ENCODE measurements at places on chromosomes 5 and 9.

- DNase-seq, result peak; percentile 14
Observed at GRCh38 chr9:17757816-17758215, 178.9 kb downstream of the SH3GL2 start.

DNA sequence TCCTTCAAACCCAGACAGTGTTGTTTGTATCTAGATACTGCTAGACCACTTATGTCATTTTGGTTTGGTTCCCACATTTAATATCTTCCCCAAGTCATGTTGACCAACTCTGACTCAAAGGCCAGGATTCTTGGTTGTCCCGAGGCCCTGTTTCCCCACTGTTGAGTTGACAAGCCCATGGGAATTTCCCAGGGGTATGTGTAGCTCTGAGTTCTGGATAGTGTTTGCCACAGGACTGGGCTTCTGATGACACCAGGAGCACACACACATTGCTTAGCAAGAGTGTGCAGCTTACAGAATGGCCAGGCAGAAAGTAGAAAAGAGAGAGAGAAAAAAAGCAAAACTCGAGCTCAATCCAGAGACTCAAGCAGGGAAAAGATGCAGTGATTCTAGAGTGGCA, 214.4 kb downstream of the NXNL2 start:
- no peak for DNase-seq

- DNase-seq, result peak; percentile 81
Observed at GRCh38 chr9:120875954-120876841, 790 bp downstream of the PHF19 start.

DNA sequence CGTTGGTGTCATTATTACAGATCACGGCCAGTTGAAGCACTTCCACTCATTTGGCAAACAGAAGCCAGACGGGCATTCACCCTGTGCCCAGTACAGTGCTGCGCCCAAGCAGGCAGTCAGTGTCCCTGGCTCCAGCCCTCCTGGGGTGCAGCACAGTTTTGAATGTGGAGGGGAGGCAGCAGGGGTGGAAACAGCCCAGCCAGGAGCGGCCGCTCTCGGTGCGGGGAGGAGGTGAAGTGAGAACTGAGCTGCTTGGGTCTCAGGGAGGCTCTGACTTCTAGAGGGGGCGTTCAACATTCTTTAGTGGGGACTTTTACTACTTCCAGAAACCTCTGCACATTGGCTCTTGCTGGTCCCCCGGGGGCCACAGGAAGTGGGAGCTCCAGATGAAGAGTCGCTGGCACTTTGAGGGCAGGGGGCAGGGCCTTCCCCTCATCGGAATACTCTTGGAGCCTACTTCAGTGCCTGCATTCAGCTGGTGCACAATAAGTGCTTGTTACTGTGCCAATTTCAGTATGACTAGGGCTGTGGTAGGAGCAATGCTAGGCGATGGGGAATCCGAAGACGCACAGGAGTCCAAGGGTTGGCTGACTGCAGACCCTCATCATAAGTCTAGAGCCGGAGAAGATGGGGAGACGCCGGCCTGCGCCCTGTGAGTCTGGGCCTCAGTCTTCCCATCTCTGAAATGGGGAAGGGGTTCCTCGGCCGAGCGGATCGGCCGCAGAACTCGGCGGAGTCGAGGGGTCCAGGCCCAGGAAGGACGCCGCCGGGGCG, 492 bp upstream of the NEK6 start:
- DNase-seq, result no peak

GRCh38 chr9:82127465-82127864, 138.9 kb downstream of the SPATA31D1 start:
- DNase-seq, result no peak

DNA sequence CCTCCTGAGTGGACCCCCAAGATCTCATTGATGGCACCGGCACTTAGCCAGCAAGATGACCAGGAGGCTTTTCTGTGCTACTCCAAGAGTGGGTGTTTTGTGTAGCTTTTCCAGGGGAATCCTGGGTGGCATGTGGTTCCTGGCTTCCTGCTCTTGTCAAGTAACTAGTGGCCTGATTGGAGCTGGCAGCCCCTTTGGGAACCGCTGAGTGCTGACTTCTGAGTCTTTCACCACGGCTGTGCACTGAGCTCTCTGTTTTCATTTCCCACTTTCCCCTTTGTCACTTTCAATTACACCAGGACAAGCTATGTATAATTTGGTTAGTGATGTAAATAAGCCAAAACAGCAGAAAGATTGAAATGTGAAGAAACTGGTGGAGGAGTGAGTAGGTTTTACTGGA, 255.4 kb downstream of the GOLPH3 start:
- no peak for DNase-seq

DNA sequence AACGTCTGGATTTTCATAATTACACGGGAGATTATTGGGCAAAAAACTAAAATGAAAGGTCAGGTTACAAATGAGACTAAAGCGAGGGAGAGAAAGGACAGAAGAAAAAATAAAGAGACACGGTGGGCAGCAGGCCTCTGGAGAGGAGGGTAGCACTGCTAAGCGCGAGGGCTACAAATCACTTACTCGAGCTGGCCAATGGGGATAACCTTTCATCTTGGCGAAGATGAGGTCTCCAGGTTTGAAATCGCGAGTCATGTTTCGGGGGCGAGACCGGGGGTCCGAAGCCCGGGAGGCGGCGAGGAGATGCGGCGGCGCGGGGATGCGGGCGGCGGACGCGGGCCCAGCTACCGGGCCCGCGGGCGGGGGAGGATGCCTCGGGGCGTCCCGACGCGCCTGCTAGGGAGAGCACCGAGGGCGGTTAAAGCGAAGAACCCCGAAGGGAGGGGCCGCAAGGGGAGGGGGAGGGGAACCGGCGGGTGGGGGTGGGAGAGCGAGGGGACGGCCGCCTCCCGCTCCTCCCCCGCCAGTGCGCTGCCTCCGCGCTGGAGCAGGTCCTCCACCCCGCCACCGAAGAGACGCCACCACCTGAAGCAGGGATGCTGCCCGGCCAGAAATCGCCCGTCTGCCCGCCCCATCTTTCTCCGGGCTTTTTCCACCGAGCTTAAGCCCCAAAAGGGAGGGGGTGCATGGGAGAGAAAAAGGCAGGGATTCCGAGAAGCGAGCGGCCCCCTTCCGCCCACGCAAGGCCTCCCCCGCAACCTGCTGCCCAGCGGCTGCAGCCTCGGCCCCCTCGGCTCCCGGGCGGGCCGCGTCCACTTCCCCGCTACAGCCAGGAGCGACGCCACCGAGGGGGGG, 610 bp downstream of the PSIP1 start:
- no peak for DNase-seq

Data from HS-5 (cell line).